ENCODE measurements at places on chromosomes 3 and 15.
A peak's percentile ranks its signal among the peaks of the same experiment; 100 is the strongest.

GRCh38 chr3:31124373-31124772 is 229.9 kb upstream of the GADL1 start:
- no peak for DNase-seq

DNA sequence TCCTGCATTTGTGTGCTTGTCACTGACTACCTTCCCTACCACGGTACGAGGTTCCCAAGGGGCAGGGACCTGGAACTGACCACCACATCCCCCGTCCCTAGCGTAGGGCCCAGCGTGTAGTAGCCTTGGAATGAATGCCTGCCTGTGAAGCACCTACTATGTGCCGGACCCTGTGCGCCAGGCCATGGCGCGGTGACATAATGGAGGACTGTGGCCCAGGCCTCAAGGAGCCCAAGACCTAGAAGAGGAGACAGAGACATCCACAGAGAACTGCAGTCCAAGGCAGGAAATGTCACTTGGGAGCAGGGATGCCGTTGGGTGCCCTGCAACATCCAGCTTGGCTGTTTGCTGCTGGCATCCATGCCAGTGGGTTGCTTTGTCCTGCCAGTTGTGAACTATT is 71.9 kb upstream of the SLC6A6 start:
- no peak for DNase-seq

DNA sequence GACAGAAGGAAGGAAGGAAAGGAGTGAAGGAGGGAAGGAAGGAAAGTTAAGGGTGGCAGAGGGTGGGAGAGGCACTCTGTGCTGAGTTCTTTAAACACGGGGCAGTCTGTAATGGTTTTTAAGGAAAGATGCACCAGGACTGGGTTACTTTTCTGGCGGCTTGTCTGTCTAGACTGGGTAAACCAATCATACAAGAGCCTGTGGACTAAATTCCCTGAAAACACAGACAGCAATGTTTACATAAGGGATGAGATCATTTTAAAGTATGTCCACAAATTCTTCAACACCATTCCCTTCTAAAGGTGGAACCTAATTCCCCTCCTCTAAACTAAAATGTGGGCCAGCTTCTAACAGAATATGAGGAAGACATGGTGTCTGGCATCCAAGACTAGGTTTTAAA is 235.5 kb upstream of the IGF1R start:
- DNase-seq, result peak; percentile 23

DNA sequence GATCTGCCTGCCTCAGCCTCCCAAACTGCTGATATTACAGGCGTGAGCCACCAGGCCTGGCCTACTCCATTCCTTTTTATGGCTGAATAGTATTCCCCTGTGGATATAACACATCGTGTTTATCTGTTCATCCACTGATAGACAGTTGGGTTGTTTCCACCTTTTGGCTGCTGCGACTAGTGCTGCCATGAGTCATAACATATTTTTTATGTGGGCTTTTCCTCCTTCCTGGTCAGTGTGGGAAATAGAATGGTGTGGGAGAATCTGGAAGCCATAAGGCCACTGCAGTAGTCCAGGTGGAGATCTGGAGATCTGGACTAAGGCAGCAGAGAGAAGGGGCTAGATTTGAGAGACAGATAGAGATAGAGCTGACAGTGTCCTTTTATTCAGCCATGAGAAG is 16.2 kb downstream of the LCMT2 start:
- DNase-seq, result no peak

DNA sequence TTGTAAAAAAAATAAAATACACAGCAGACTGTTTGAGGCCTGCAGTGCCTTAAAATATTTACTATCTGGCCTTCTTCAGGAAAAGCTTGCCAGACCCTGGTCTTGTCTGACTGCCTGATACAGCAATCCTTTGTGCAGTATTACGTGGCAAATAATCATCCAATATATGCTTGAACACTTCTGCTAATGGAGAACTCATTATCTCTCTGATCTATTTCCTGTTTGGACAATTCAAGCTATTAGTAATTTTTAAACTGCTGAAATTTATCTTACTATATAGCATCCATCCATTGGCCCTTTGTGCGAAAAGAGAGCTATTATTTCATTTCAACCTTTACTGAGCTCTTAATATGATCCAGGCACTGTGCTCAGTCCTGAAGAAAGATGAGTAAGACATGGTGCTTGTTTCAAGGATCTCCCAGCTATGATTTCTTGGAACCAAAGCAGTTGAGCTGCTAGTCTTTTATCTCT is 15.9 kb downstream of the ATG7 start:
- DNase-seq, result no peak

DNA sequence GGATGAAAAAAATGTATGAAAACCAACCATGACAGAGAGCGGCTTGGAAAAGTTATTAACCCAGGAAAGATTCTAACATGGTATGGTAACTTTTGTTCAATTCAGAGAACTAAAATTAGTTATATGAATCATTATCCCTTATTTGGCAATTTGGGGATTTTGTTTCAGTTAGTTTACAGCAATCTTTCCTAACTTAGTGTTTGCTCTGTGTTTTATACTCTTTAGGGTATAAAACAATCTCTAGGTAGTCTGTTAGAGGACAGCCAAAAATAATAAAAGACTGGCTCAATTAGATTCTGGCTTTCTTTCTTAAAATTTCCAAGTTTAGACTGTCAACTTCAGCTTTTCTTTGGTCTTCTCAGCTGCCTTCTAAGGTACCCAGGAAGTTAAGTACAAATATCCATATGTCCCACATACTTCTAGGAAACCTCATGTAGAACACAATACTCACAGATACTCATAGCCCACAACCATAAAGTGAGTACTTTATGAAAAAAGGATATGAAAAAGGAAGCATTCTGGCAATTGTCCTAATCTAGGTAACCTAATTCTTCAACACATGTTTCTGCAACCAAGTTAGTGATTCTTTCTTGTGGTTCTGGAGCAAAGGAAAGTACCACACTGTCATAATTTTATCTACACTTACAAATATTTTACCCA is 849.3 kb downstream of the ROBO1 start:
- no peak for DNase-seq

DNA sequence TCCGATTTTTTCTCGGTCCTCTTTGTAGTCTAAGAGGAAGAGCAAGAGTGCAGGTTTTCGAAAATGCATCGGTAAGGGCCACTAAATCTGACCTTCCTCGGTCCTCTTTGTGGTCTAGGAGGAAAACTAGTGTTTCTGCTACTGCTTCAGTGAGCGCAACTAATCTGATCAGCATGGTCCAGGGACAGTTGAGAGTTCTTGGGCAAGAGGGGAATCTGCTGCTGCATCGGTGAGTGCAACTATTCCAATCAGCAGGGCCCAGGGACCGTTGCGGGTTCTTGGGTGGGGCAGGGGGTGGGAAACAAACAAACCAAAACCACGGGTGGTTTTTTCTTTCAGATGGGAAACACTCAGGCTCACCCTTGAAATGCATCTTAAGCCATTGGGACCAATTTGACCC is 10.5 kb upstream of the OSBPL11 start:
- DNase-seq, result no peak

Measured in kidney glomerular epithelial cell (primary cell).